ENCODE measurements at places on chromosomes 1 and 21. TPM values are rescaled to one million over a fixed set of nuclear protein-coding genes. Genes with fewer than 3 reads are reported as not detected.

Gene PLXNA2
- total RNA-seq: 12.1 TPM

Gene MFAP2
- 4.2 TPM for total RNA-seq

Gene PRPF38B
- total RNA-seq: 20.8 TPM

Gene RPS27
- 917 TPM for total RNA-seq

Gene TNFRSF18
- total RNA-seq: 0.32 TPM

Gene SERPINC1
- total RNA-seq: 0.25 TPM

Gene POMGNT1
- total RNA-seq: 137 TPM

Gene LRRC7
- total RNA-seq: 3.0 TPM

Gene SLC5A9
- total RNA-seq: 0.17 TPM

Gene ROR1
- 9.0 TPM for total RNA-seq

Gene PADI2
- 1.1 TPM for total RNA-seq

Gene KIF17
- total RNA-seq: 3.5 TPM

Gene MMEL1
- not detected for total RNA-seq

Gene WNT9A
- 2.5 TPM for total RNA-seq

Gene STUM
- total RNA-seq: 1.3 TPM

Gene CLDN14
- total RNA-seq: not detected

Gene SH2D2A
- total RNA-seq: 1.0 TPM
